ENCODE measurements at places on chromosomes 5 and 9.

DNA sequence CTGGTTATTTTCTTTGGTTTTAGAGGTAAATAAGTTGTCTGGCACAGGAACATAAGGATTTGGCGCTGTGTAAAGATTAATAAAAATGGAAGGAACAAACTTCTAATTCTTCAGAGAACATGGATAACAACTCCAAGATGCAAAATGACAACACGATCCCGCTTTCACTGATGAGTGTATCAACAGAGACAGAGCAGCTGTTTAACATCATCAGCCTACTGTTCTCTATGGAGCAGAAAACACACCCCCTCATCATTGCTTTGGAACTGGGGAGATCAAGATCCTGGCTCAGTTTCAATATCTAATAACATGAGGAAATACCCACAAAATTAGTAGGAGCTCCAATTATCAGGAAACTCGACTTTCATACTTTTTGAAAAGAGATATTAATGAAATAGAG lies 8.3 kb upstream of the GAS1 start:
- no peak for DNase-seq

- DNase-seq, result no peak
Measured at GRCh38 chr5:73591698-73592501, 26.4 kb downstream of the UTP15 start.

GRCh38 chr5:56585461-56585860 lies 229.9 kb upstream of the MAP3K1 start:
- DNase-seq, result no peak

GRCh38 chr5:78497573-78498533 lies 137.4 kb downstream of the SCAMP1 start:
- no peak for DNase-seq

- no peak for DNase-seq
Measured at GRCh38 chr5:158560170-158560569, 539.5 kb downstream of the EBF1 start.

- no peak for DNase-seq
Measured at GRCh38 chr9:15153961-15154360, 153.1 kb downstream of the TTC39B start.

DNA sequence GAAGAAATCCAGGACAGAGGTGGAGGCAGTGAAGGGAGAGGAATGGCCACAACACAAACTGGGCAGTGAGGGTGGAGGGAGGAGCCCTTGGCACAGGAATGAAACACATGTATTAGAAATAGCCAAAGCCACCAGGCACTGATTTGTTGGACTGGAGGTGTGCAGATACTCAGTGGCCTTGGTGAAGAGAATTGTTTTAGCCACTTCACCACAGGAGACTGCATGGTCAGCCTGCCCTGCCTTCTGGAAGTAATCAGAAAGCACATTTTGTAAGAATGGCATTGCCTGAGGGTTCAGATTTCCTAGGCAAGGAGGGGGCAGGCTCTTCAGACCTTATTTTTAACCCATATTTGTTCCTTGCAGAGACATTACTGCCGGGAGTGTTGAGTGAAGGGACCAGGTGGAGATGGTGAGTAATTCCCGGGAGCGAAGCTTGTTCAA lies 2.2 kb downstream of the SGCD start:
- DNase-seq, result no peak

GRCh38 chr5:109307456-109307855 lies 102.3 kb downstream of the PJA2 start:
- DNase-seq, result no peak

GRCh38 chr5:83095957-83096539 lies 18.7 kb downstream of the XRCC4 start:
- no peak for DNase-seq

Data from dorsolateral prefrontal cortex (tissue), 122 donors.